ENCODE measurements at places on chromosomes 11 and 22.

DNA sequence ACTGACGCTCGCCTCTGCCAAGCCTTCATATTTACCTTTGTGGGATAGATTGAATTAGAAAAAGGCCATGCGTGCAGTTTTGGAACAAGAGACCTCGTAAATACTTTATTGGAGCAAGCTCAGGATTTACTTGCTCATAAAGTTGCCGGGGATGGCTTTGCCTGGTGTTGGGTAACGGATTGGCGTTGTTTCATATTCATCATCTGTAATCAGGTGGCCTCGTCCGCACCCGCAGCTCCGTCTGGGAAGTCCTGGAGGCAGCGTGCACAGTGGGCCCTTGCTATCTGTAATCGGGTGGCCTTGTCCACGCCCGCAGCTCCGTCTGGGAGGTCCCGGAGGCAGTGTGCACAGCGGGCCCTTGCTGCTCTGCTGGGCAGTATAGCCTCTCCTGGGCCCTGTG is 1209.3 kb downstream of the BRD1 start:
- DNase-seq: no peak

GRCh38 chr11:32893343-32894148 is 935 bp downstream of the QSER1 start:
- DNase-seq: peak; percentile 23

GRCh38 chr22:23608583-23608982 is 23.5 kb downstream of the DRICH1 start:
- DNase-seq: no peak

- no peak for DNase-seq
Observed at GRCh38 chr11:36724742-36725385, 126.8 kb upstream of the RAG2 start.

GRCh38 chr11:10351765-10352641 is 47.1 kb downstream of the ADM start:
- DNase-seq: no peak

GRCh38 chr11:92489826-92490399 is 265.3 kb downstream of the FAT3 start:
- no peak for DNase-seq

DNA sequence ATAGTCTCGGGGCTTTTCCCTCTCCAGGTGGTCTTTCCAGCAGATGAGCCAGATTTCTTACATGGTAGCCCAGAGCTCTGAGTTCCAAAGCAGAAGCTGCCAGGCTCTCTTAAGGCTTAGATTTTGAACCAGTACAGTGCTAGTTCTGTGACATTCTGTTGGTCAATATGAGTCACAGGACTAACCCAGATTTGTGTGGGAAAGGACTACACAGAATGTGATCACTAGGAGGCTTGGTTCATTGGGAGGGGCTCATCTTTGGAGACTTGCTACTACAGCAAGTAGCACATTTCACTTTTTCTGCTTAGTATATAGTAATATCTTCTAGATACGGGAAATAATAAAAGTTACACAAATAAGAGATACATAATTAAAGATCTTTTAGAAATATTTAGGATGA is 24.1 kb downstream of the RNF214 start:
- DNase-seq: no peak

DNA sequence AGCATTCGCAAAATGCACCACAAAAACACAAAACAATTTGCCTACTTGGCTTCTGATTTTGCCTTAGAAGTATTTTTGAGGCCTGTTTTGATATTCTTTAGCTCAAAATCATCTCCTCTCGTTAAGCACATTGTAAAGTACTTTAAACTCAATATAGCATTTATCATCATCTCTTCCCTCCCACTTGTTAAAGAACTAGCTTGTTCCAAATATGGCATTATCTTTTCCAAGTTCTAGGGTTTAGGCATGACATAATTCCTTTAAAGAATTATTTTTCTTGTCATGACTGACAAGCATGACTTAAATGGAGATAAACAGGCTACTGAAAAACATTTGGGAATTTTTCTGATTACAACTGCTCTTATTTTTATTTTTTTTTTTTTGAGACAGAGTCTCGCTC is 21.3 kb downstream of the CELF1 start:
- DNase-seq: no peak

GRCh38 chr11:61575886-61576861 is 4.7 kb downstream of the SYT7 start:
- no peak for DNase-seq

DNA sequence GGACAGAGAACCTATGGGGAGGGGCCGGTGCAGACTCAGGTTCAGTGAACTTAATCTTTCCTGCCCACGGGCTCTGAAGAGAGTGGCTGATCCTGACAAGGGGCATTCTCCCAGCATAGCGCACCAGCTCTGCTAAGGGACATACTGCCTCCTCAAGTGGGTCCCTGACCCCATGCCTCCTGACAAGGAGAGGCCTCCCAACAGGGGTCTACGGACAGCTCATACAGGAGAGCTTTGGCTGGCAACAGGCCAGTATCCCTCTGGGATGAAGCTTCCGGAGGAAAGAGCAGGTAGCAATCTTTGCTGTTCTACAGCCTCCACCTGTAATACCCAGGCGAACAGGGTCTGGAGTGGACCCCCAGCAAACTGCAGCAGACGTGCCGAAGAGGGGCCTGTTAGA is 394.0 kb downstream of the LRRC4C start:
- no peak for DNase-seq

DNA sequence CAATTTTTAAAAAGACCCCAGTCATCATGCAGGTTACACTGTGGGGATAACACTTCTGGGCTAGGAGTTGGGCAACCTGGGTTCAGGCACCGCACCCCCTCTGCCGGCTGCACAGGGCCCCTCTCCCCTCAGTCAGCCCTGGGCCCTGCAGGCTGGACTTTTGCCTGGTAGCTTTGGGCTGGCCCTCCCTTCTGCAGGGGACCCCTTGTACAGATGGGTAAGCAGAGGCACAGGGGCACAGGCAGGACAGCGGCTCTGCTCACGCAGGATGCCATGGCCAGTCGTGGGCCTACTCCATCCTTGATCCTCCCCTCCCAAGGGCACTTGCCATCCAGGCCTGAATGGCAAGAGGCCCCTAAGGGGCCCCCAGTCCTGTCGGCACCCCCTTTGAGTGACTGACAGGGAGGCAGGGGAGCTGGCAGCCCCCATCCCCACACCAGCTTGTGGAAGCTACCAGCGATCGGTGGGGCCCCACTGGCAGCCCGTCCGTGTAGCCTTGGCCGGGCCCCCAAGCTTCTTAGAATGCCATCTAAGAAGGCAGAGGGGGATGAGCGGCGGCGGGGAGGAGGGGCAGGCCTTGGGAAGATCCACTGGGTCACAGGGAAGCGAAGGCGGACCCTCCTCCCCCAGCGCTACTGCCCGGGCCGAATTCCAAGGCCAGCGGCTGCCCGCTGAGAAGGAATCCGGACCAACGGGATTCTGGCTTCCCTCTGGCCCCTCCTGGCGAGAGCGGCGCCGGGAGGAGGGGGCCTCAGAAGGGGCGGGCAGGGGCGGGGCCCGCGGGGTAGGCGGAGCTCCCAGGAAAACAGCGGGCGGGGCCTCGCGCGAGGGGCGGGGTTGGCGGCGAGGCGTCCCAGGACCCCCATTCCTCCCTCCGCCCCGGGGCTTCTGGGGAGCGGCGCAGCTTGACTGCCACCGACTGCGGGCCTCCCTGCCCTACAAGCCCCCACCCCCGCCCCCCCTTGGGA is 6.8 kb upstream of the CHKA start:
- DNase-seq: no peak

DNA sequence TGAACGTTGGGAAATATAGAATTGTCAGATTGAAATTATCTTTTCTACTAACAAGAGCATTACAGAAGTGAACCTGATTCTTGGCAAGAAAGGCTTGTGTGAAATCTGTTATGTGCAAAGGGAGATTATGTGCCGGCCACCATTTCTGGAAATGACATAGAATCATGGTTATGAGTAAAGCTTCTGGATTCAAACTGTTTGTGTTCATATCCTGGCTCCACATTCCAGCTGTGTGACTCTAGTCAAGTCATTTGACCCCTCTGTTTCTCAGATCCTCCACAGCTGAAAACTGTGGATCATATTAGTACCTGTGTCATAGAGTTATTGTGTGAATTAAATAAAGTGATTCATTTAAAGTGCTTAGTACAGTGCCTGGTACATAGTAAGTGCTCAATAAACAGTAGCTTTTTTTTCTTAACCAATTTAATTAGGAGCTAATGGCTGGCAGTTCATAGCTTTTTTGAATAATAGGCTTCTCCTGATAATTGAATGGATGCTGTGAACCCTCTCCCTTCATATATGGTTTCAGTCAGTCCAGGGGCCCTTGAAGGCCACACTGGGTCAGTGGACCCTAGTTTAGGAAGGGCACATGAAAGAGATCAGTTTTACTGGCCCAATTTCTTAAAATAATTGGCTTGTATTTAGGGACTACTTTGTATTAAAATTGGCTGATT is 34.6 kb downstream of the EHF start:
- DNase-seq: no peak

- no peak for DNase-seq
Observed at GRCh38 chr22:36442506-36443197, 38.8 kb downstream of the TXN2 start.

- DNase-seq: no peak
Observed at GRCh38 chr22:23762842-23763578, at the start of gene C22orf15. TSS of gene C22orf15 (plus strand) at chr22:23762990. CDS start at chr22:23763307, 317 bp downstream.

DNA sequence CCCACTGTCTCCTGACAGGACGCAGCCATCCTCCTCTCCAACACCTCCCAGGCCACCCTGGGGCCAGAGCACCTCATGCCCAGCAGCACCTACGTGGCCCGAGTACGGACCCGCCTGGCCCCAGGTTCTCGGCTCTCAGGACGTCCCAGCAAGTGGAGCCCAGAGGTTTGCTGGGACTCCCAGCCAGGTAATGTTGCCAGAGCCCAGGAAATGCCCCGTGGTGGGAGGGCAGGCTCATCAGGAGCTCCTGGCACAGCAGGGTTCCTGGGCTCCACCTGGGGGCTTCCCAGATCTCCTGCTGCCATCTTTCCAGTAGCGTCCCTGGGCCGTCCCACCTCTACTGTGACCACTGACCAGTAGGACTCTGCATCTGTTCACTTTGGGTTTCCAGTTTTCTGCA is 16.2 kb downstream of the CSF2RB start:
- DNase-seq: no peak

- no peak for DNase-seq
Observed at GRCh38 chr11:88175569-88176075, 379 bp upstream of the RAB38 start.

DNA sequence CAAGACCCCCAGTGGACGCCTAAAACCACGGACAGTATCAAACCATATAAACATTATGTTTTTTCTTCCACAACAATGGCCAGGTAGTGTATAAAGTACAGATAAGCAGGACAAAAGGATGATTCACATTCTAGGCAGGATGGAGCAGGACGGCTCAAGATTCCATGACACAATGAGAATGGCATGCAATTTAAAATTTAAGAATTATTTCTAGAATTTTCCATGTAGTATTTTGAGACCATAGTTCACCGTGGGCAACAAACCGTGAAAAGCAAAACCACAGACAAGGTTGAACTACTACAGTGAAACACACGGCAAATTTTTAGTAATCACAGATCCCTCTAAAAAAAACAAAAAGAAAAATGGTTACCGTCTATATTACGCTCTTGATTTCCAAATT is 7.5 kb downstream of the NARS2 start:
- no peak for DNase-seq

GRCh38 chr22:27348634-27349033 is 452.9 kb downstream of the MN1 start:
- no peak for DNase-seq

- DNase-seq: no peak
Observed at GRCh38 chr22:45112136-45112879, 51.4 kb upstream of the NUP50 start.

DNA sequence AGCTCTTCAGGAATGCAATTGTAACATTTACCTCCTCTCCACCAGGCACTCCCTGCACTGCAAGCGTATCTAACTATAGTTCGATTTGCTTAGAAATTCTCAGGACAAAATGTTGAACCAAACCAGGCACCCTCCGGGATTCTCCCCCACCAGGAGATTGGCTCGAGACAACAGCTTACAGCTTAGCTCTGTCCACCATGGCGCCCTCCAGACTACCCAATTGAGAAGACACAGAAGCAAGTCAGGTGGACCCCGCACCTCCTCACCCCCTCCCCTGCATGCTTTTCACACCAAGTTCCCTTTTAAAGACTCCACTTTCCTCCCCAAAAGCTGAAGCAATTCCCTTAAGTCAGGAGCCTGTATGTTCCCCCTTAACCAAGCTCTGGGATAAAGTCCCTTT is 34.7 kb upstream of the RFPL3 start:
- no peak for DNase-seq

- DNase-seq: no peak
Observed at GRCh38 chr11:111921541-111922230, 3.0 kb downstream of the C11orf52 start.

GRCh38 chr11:102345904-102346303 is 1.1 kb upstream of the BIRC2 start:
- no peak for DNase-seq

DNA sequence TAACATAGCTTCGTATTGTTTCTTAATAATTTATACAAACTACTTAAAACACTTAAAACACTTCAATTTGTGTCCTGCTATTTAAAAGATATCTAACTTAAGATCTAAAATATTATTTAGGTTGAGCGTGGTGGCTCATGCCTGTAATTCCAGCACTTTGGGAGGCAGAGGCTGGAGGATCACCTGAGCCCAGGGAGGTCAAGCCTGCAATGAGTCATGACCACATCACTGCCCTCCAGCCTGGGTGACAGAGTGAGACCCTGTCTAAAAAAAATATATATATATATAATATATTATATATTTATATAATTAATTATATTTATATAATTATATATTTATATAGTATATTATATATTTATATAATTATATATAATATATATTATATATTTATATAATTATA is 4.2 kb upstream of the CTR9 start:
- no peak for DNase-seq

DNA sequence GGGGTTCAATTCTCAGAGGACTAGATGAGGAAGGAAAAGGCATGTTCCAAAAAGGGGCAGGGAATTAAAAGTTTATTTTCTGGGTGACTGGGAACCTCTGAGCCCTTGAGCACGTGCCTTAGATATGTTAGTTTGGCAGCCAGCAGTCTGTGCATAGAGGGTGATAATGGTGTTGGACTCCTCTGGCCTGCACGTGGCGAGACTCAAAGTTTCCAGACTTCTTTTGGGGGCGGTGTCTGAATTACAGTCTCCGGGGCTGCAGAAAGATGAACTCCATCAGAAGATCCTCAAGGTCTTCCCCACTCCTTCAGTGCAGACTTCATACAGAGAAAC is 861 bp upstream of the ZNRF3 start:
- no peak for DNase-seq
